NCI-H1436 (cell line): ENCODE measurements at places on chromosomes 12 and 14.

GRCh38 chr12:109827566-109828550, 5.3 kb downstream of the TRPV4 start:
- DNase-seq: no peak

DNA sequence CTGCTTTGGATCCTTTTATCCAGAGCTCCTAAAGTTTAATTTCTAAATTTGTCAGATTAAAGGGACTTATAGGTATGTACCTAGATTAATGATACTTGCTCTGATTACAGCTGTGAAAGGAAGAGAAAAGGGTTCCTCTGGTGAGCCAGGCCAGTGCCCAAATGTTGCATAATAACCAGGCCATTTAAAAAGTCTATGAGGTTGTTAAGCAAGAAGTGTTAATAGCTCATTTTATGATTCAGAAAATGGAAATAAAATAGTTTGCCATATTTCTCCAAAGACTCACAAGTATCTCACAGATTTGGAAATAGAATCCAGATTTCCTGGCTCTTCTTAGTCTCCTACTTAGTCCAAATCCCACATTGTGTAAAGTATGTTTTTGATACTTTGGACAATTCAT, 67.6 kb downstream of the SLC38A6 start:
- DNase-seq: no peak

- DNase-seq: no peak
Measured at GRCh38 chr14:56118611-56119181, 485 bp downstream of the PELI2 start.

GRCh38 chr12:103868215-103868614, 27.2 kb upstream of the NT5DC3 start:
- DNase-seq: no peak

DNA sequence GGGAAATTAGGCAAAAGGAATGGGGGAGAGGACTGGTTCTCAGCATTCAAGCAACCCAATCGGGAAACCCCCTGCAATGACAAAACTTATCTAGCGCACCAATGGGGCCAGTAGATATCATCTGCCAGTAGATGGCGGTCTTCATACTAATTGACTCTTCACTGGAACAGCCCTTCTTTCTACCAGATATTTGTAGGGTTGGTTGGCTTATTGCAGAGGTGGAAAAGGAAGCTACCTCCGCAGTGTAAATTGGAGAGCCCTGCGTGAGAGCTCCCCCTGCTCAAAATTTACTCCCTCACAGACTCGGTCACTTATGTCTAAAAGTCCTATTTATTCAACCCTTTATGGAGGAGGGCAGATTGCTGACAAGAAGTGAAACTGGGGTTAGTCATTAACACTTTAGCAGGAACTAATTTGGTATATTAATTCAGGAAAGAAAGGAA, 166.1 kb upstream of the CCND2 start:
- no peak for DNase-seq

GRCh38 chr12:117140397-117141096, 41.3 kb upstream of the TESC start:
- DNase-seq: no peak

GRCh38 chr12:22275843-22276242, 58.7 kb downstream of the ST8SIA1 start:
- no peak for DNase-seq

- no peak for DNase-seq
Measured at GRCh38 chr14:74882103-74882920, 596 bp downstream of the DLST start.

DNA sequence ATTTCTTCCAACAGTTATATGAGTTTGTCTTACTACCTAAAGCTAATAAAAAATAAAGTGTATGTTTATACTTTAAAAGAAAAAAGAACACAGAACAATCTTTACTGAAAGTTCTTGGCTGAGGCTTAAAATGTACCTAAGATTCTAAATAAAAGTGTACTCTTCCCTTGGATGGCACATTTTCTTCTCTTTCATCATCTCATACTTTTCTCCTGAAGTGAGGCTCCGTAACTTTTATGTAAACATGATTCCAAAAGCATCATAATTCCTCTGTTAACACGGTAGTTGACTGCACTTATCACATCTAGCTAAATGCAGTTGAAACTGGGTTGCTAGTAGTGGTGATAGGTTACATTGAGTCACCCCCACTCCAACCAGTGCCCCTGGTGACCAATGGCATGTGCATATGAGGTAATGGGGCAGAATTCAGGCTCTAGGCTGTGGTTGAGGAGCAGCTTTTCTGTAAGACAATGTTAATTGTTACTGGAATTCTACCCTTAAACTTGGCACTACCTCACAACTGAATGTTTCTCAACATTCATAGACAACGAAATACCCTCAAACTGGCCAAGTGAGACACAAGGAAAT, 38.4 kb downstream of the WASHC3 start:
- no peak for DNase-seq

DNA sequence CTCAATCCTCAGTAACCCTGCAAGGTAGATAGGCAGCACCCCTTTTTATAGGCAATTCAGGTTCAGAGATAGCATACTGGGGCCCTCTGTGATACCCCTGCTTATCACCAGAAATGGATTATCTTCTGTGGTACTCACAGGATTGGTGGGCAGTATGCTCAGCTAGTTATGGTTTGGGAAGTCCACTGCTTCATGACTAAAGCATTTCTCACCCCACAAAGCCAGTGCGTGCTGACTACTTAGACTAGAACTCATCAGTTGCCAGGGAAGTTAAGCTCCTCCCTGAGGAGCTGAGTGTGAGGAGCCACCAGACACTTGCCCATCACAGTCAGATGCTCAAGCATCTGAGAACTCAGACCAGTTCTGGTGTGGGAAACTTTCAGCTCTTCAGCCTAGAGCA, 76.3 kb downstream of the SCAF11 start:
- no peak for DNase-seq

- DNase-seq: peak; percentile 23
Measured at GRCh38 chr12:26651566-26652188, 181.3 kb downstream of the ITPR2 start.

DNA sequence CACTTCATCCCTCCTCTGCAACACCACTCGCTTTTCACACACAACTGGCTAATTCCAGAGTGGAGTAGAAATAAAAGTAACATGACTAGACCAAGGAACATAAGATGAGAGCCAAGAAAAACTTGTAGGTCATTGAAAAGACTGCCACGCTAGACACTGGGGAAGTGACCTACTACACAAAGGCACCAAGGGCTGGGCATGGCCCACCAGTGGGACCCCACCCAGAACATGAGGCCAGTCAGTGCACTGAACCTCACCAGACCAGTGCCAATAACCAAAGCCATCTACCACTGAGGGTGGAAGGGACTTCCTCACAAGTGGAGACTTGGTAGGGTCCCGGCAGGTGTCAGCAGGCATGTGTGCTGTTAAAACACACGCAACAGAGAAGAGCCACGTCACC, 19.7 kb downstream of the FBLN5 start:
- no peak for DNase-seq

GRCh38 chr12:95859344-95859816, 628 bp downstream of the SNRPF start:
- DNase-seq: no peak

DNA sequence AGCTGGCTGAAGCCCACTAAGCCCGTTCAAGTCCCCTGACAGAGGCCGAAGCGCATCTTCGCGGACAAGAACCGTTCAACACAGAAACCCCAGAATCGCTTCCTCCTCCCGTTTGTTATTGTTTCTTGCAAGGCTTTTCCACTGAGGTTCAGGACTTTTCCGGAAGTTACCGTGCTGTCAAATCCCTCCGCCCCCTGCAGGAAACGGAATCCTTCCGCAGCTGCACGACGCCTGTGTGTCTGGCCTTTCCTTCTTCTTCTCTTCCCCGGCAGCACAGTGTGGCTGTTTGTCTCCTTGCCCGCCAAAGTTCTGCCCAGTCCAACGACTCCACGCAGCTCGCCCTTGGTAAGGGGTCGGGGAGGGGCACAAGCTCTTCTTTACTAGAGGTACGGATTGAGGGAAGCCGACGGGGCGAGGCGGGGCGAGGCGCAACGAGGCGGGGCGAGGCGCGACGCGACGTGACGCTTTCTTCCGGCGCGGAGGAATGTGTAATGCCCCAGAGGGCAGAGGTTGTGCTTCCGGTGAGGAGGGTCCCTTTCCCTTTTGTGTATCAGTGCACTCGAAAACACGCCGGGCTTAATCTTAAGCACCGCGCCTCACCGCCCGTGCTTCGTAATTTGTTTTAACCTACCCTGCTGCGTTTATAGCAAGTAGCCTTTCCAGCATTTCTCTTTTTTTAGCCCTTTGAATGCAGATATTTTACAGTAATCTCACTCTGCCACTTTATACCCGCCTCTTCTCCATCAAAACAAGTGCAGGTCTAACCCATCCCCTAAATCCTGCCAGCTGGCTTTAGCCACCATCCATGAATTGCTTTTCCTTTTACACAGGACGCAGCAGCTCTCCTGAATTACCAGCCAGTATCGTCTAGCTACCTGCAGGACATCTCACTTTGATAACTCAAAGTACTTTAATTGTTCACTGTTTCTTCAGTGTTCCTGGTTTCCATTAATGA, at the start of gene KDM5A:
TSS of gene KDM5A (minus strand) at position 179 of the 955 bp plus-strand sequence. CDS start 229 bp downstream, outside the sequence.
- no peak for DNase-seq

GRCh38 chr12:3300833-3301401, 190.1 kb upstream of the PRMT8 start:
- no peak for DNase-seq
